ENCODE measurements at places on chromosomes 3 and 15.

DNA sequence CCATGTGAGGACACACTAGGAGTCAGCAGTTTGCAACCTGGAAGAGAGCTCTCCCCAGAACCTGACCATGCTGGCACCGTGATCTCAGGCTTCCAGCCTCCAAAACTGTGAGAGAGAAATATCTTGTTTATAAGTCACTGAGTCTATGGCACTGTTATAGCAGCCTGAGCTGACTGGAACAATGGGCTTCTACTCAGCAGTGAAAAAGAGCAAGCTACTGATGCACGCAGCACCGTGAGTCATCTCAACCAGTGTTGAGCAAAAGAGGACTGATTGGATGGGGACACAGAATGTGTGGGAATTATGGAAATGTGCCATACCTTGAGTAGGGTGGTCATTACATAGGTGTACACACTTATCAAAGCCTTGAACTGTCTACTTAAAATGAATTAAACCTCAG lies 230.4 kb downstream of the PLCL2 start:
- no peak for DNase-seq

DNA sequence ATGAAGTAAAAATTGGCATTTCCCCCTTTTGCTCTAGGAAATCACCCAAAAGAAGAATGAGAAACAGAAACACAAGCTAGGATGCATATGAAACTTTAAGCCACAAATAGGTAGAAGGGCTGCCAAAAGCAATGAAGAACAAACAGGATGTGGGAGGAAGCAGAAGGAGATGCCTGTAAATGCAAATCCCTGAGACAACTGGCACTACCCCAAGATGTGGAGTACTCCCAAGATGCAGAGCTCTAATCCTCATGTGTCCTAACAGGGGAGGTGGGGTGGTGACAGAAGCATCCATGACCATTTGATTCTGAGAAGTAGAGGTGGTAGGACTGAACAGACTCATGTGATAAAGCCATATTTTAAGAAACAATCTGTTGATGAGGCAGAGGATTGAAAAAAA lies 31.9 kb upstream of the ZNF280D start:
- DNase-seq, result no peak

DNA sequence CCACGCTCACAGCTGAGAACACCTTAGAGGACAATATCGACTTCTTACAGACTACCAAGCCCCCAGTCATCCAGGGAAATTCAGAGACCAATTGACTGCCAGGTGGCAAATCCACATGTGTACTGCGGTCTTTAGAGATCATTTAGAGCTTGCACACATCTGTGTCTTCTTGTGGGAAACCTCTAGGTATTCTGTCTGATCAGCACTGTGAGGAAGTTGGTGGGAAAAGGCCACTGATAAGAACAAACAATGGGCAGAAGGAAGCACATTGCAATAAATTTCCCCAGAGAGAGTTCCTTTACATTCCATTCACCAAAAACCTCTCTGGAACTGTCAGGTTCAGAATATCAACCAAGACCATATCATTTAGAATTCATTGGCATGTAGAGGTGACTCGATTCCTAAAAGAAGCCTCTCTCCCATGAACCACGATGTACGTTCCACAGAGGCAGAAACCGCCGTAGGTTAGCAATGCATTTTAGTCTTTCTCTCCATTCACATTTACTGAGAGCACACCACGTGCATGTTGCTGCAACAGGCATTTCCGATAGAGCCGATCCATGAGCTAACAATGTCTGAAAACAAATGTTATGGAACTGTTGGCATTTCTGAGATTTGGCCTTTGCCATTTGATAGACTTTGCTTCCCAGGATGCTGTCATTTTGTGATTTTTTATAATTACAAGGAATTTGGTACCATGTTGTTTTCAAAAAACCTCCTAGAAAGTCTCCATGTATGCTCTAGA lies 287.3 kb upstream of the TPRG1 start:
- no peak for DNase-seq

DNA sequence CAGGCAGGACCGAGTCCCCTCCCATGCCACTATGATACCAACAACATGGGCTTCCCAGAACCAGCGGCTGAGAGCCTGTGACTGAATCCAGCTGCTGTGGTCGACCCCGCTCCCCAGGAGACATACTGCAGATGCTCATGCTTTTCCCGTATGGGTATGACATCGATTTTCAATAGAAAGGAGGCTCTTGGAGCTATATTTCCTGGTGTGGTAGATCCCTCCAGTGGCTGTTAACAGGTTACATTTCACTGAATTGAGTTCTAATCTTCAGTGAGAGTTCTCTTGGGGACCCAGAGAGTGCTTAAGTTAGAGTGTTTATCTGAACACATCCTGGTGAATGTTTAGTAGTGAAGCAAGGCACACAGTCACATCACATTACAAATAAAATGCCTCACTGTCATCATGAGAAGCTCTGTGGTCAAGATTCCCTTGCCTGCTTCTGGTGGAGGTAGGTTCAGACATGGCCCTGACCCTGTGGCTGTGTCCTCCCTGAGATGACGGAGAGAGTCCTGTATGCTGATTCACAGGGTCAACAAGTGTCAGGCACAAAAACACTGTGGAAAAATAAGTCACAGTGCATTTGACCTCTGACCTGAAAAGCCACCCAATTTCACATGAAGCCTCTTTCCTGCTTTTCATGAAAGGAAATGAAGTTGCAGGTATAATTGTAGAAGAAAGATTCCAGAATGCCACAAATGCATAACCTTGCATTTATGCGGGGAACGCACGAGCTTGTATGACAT lies 110.9 kb downstream of the GABRG3 start:
- no peak for DNase-seq

DNA sequence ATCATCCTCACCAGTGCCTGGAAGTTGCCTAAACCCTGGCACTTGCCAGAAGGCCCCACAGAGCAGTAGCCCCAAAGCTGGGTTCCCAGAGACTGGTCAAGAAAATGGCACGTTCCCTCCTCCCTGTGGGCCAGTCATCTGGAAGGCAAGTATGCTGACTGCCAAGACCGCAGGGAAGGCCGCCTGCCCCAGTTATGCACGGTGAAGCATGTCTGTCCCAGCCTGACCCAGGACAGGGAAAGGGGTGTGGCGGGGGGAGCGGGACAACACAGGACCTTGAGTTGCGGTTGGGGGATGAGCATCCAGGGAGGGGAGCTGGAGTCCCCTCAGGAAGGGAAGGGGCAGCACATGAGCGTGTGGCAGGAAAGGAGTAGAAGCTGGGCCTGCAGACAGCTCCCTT lies 33.0 kb downstream of the RBPMS2 start:
- no peak for DNase-seq

GRCh38 chr15:77584201-77584600 lies 48.5 kb downstream of the LINGO1 start:
- DNase-seq, result no peak

GRCh38 chr15:47961401-47962090 lies 159.2 kb upstream of the SLC24A5 start:
- DNase-seq, result no peak

DNA sequence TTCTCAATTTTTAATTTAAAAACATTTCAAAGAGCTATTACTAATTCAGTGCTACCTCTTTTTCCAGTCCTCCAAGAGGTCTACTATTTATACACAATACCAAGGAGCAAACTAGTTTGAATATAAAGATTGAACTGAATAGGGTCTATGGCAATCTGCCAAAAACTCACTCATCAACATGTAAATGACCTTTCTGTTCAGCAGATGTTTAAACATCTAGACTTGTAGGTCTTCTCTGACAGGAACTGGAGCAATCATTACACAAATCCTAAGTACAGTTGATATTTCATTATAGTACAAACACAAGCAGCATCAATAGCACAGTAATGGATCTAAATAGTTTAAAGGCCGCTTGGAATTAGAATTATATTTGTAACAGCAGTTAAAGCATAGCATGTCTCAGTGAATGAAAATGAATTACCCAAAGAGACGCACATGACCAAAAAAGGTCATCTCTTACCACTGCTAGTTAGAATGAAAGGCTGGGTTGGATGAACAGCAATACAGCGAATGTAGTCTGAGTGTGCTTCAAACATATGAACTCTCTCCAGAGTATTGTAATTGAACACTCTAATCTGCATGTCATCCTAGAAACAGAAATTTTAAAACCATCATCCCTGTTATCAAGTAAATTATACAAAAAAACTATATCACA lies 10.7 kb downstream of the COPB2 start:
- DNase-seq, result no peak

DNA sequence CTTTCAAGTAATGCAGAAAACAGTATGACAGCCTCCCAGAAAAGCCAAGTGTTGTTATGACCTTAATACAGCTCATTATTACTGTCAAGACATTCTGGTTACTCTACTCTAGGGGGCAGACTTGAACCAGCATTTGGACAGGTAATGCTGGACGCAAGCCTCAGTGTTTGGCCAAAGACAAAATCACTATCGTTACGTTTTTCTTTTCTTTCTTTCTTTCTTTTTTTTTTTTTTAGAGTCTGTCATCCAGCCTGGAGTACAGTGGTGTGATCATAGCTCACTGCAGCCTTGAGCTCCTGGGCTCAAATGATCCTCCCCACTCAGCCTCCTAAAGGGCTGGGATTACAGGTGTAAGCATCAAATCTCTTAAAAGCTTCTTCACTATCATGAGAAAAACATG lies 29.4 kb upstream of the TMEM45A start:
- DNase-seq, result no peak

DNA sequence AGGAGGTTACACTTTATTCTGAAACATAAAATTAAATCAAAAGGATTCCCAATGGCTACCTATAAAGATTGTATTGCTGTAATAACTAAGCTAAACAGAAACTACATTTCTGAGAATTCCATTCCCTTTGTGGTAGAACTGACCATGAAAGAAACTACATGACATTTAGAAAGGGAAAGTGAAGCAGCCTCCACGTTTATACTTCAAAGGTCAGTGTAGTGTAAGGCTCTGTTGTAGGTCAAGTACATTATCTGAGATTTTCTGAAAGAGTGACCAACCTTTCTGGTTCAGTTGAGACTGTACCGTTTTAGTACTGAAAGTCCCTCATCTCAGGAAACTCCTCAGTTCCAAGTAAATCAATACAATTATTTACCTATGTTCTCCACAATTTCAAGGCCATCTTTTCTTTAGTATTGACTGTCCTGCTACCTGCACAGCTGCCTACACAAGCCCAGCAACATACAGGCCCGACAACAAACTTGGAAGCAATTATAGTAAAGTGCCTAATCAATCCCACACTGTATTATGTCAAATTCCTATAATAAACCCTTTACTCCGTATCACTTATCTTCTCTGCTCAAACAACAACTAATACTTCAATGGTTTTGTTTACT lies 343.0 kb downstream of the PLOD2 start:
- DNase-seq, result no peak

- no peak for DNase-seq
These were observed 16.3 kb downstream of the SV2B start for GRCh38 chr15:91116113-91117067.

- no peak for DNase-seq
These were observed 54.7 kb upstream of the PPARG start for GRCh38 chr3:12234192-12234591.

DNA sequence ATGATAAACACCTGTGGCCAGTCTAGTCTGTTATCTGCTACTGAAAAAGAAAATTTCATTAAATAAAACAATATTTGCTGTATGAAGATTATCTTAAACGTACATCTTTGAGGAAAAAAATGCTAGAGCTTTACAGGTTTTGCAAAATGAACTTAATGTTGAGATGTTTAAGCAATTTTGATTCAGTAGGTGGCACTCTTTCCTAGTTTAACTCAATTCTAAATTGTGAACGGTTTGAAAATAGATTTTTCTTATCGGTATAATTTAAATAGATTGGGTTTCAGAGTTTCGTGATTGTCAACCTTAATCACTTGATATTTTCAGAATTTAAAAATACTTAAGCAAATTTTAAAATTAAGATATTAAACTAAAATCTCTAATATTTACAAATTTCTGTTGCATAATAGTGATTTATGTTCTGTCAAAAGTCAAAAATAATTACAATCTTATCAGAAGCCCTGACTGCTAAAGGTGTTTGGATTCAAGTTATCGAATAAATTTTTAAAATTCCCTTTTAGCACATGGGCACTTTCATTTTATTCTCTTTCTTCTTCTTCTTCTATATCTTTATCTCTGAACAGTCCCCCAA lies 7.0 kb upstream of the RNF111 start:
- DNase-seq, result no peak

- DNase-seq, result no peak
These were observed 15.1 kb downstream of the CTSH start for GRCh38 chr15:78929536-78930264.

DNA sequence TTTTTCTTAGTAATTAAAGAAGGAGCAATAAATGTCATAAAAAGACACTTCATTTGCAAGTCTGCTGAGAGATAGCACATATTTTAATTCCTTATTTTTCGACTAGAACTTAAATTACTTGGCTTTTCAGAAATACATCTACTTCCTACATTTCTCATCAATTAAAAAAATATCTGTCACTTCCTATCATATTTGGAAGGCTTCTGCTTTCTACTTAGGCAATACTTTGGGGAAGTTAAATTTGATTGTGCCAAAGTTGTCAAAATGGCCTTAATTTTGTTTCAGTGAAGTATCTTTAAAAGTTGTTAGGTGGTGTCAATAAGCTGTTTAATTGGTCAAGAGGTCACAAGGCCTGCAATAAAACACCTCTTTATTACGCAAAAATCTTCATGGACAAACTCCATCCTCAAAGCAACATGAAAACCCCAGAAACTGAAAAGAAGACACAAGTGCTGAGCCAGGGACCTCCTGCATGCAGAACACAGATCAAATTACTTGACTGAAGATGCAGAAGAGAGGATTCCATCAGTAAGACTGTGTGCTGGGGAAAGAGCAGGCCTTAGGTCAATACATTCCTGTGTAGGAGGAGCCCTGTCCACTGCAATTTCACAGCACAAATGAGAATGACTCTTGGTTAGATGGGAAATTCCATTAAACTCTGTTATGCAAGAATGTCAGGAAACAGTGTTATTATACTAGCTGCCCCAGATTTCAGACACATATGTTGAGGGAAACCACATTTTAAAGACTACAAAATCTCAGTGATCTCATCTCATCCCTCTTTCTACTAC lies 48.0 kb upstream of the FSTL1 start:
- DNase-seq, result no peak

- DNase-seq, result no peak
These were observed 91.0 kb upstream of the MBNL1 start for GRCh38 chr3:152177757-152178156.

- DNase-seq, result no peak
These were observed 414 bp upstream of the TMEM115 start for GRCh38 chr3:50359760-50360110.

GRCh38 chr3:47813551-47814177 lies 10.7 kb downstream of the DHX30 start:
- no peak for DNase-seq

- no peak for DNase-seq
These were observed 12.8 kb downstream of the INSYN1 start for GRCh38 chr15:73740152-73741048.

GRCh38 chr3:174365796-174366195 lies 493.3 kb upstream of the NAALADL2 start:
- no peak for DNase-seq

GRCh38 chr3:30873671-30874070 lies 20.8 kb downstream of the GADL1 start:
- DNase-seq, result no peak

DNA sequence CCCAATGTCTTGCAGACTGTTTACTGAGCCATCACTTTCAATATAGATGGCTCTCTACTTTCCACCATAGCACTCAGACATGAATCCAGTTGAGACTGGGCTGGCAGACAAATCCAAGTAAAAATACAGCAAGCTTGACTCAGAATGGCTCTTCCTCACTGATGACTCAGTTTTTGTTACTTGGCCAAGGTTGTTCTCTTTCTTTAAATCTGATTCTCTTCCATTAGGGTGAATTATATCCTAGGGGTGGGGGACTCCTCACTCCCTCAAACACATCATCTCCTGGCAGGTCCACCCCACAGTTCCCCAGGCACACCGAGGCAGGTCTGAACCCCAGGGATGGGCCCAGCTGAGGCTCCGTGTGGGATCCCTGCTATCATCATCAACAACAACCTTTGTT lies 157.9 kb downstream of the MEX3B start:
- DNase-seq, result no peak
